ENCODE measurements at places on chromosomes 1 and 21.

DNA sequence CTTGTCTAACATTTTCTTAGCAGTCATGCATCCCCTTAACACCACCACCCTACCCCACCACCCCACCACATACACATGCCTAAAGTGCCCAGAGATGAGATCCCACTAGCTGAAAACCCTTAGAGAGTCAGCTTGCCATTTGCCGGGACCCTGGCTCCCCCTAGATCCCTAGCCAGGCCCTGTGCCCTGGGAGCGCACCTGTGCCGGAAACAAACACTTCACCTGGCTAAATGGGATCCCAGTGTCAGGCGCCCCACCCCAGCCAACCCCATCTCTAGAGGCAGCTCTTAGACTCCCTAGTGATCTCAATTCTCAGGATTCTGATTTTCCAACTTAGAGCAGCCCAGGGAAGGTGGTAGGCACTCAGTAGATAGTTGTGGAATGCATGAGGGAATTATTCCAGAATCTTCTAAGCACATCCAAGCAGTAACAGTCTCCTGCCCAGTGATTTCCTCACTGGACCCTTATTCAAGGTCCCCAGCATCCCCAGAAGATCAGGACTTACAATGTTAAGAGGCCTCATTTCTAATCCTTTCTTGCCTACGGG lies 105.2 kb downstream of the LAMC2 start:
- H3K27ac ChIP-seq = peak overlapping the region; percentile 95
- H3K4me1 ChIP-seq = peaks cover 53% of the 10 kb centered on the region
- H3K4me3 ChIP-seq = no peak overlapping the region
- H3K27me3 ChIP-seq = no peaks in the 10 kb centered on the region

- no peak for DNase-seq
- H3K27ac ChIP-seq = peak within 1 kb of the TSS; percentile 26
- no peaks in the 10 kb centered on the region for H3K27me3 ChIP-seq
- no peaks in the 10 kb centered on the region for H3K36me3 ChIP-seq
- peak within 1 kb of the TSS; percentile 86 for H3K4me3 ChIP-seq
- peaks cover 3% of the 10 kb centered on the region for H3K4me1 ChIP-seq
These were observed at the start of gene ILDR2 for GRCh38 chr1:166975361-166976129. Gene ILDR2 (minus strand): TSS chr1:166975540. CDS start chr1:166975268, 272 bp downstream.

- H3K36me3 ChIP-seq = no peaks in the 10 kb centered on the region
- H3K27ac ChIP-seq = no peak overlapping the region
- H3K27me3 ChIP-seq = no peaks in the 10 kb centered on the region
- DNase-seq = no peak
- no peak overlapping the region for H3K4me3 ChIP-seq
These were observed 62.4 kb downstream of the DIRAS3 start for GRCh38 chr1:67988066-67988465.

GRCh38 chr1:97412737-97413136 lies 508.1 kb downstream of the DPYD start:
- no peak overlapping the region for H3K4me3 ChIP-seq
- H3K36me3 ChIP-seq = no peaks in the 10 kb centered on the region
- H3K27me3 ChIP-seq = no peaks in the 10 kb centered on the region
- no peak overlapping the region for H3K27ac ChIP-seq
- DNase-seq = no peak

- H3K27ac ChIP-seq = no peak overlapping the region
- no peak overlapping the region for H3K4me3 ChIP-seq
- no peak for DNase-seq
- H3K4me1 ChIP-seq = no peaks in the 10 kb centered on the region
These were observed 7.9 kb downstream of the CD53 start for GRCh38 chr1:110880708-110881374.

Data from thoracic aorta (tissue), 2 donors.